ENCODE measurements at places on chromosomes 5 and 9.

GRCh38 chr9:97747201-97747965, 50.2 kb upstream of the XPA start:
- no peak for DNase-seq

GRCh38 chr5:57317341-57317740, 143.5 kb downstream of the GPBP1 start:
- DNase-seq: no peak

DNA sequence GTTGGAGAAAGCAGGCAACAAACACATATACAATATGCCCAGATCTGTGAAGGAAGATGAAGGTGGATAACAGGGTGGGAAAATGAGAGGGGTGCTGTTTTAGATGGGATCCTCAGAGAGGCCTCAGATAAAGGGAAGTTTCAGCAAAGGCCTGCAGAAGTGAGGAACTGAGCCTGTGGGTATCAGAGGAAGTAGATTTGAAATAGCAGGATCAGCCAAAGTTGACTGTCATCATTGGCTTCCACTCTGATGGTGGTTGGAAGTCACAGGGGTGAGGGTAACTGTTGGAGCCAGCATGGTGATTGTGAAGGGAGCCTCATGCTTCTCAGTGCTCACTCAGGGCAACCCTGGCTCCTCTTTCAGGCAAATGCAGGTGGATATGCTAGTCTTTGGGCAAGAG, 607.2 kb upstream of the CLINT1 start:
- no peak for DNase-seq

DNA sequence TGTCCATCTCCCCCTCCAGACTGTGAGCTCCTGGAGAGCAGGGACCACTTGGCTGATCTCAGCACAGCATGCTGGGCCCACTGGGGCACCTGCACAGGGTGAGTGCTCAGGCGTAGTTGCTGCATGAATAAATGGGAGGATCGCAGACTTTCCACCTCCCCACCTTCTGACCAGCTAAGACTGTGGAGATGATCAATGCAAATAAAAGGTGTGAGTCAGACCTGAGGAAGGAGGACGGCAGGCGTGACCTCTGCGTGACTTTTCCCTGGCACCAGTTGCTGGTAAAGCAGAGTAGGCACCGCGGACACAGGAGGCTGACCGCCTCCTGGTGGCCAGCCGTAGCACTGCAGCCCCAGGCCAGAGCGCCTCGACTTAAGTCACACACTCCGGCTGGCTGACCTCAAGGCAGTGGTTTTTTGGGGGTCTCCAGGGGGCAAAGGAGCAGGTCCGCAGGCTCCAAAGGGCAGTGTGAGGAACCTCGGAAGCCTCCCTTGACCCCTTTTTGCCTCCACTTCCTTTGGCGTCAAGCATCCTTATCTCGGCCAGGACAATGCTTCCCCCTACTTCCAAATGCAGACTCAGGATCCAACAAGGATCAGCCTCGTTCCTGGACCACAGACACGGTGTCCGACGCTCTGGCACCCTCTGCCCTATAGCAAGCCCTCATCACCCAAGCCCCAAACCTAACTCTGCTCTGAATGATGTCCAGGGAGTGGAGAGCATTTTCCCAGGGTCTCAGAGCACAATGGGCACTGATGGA, 12.7 kb upstream of the TDRD7 start:
- DNase-seq: peak; percentile 88

- no peak for DNase-seq
Measured at GRCh38 chr5:60395712-60396329, 304.1 kb downstream of the DEPDC1B start.

DNA sequence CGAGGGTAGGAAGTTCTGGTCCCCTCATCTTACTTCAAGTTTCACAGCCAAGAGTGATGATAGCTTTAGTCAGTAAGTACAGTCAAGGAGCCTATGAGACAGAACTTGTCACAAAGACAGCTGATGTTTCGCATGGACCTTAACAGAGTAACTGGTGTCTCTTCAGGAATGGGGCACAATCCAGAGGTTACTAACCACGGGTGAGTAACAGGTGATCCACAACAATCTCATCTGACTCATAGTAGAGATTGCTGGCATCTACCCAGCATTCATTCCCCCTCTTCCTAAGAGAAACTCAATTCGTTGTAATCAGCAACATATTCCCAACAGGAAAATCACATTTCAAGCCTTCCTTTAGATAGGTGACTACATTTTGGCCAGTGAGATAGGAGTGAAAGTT, 126.7 kb downstream of the SNX18 start:
- no peak for DNase-seq

- no peak for DNase-seq
Measured at GRCh38 chr9:8917956-8918739, 1118.6 kb upstream of the DMAC1 start.

DNA sequence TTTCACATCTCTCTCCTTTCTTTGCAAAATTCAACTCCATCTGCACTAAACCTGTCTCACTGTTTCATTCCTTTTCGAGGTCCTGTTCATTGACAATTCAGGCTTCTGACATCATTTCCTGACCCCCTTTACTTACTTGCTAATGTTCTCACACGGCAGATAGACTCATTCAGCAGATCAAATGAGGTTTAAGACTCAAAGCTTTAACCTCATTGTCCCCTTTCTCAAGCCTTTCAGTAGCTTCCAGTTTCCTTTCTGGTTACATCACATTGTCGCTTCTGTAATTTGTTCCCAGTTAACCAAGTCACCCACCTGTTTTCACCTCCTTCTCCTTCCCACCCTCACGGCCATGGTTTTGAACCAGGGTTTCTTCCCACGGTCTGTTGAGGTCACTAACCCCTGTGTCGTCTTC, 143.4 kb upstream of the OTULINL start:
- no peak for DNase-seq

- DNase-seq: no peak
Measured at GRCh38 chr5:140420226-140420570, 18.6 kb downstream of the ANKHD1 start.

DNA sequence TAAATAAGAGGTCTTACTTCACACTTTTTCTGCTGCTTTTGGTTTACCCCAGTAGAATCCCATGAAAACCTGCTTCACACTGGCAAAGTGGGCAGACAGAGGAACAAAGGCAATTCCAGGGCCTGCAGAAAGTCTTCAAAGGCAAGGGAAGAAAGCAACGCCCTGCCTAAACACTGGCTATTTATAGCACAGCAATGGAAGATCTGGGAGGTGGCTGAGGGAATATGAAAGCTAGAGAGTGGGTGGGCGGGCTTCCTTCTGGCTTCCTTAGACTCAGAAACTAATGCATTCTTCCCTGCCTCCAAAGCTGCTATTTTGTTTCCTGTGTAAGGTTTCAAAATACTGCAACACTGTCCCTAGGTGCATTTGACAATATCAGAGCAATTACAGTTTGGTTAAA, 46.8 kb downstream of the ELAVL2 start:
- DNase-seq: no peak

GRCh38 chr9:82526577-82526976, 536.4 kb downstream of the RASEF start:
- DNase-seq: no peak

DNA sequence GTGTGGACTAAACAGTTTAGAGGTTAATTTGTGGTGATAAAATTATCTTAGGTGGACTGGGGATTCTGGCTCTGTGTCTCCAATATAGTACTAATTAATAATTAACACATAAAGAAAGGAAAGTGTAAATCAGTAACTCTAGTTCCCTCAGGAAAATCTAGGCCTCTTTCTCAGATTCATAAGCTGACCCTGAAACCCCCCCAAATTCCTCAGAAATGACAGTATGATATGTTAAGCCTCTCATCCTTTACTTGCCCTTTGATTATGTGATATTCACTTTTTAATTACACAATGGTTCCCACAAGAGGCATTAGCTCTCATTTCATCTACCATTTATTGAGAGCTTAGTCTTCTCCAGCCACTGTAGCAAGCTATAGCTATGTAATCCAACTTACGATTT, 636.2 kb upstream of the SEMA6A start:
- no peak for DNase-seq

DNA sequence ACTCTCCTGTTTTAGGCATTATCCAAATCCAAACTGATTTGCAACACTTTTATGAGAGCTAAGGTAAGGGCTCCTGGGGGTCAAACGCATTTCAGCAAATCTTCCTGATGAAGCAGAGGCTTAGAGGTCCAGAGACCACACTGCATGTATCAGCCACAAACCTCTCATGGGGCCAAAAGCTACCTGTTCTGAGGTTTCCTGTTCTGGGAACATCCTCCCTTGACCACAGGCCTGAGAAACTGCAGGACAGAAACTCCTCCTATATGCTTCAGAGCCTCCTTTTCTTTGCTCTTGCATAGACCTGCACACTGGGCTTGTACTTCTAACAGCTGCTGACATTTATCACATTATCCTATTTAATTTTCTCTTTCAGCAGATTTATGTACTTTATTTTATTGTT, 92.6 kb downstream of the OR2K2 start:
- DNase-seq: no peak

DNA sequence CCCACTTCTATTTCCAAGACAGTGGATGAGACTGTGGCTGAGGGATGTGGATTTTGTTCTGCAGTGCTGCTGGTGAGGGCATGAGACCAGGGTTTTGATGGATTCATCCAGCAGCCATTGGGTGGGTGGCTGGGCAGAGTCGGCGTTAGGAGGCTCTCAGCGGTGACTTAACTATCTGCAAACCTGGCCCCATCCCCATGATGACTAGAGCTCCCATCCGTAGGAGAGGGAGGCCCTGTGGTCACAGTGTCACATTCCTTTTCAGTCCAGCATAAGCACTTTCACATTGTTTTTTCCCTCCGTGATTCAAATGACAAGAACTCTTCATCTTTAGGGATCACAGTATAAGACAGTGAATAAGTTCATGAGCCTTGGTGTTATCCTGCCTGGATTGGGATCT, 60.4 kb upstream of the SPRY4 start:
- no peak for DNase-seq

DNA sequence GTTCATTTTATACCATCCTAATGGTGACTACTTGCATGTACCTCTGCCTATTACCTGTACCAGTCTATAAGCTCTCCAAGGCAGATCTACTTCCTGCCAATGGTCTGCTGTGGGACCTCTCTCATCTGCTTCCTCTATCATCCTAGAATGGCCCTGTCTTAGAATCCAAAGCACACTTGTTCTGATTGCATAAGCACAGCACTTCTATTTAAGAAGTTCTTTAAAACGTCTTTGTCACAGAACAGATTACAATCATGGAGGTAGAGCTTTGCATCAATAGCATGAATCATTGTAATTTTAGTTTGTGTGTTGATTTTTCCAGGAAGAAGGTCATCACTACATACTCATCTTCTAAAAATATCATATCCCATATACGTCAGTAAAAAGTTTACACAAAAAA, 131.8 kb upstream of the ACOT12 start:
- no peak for DNase-seq

DNA sequence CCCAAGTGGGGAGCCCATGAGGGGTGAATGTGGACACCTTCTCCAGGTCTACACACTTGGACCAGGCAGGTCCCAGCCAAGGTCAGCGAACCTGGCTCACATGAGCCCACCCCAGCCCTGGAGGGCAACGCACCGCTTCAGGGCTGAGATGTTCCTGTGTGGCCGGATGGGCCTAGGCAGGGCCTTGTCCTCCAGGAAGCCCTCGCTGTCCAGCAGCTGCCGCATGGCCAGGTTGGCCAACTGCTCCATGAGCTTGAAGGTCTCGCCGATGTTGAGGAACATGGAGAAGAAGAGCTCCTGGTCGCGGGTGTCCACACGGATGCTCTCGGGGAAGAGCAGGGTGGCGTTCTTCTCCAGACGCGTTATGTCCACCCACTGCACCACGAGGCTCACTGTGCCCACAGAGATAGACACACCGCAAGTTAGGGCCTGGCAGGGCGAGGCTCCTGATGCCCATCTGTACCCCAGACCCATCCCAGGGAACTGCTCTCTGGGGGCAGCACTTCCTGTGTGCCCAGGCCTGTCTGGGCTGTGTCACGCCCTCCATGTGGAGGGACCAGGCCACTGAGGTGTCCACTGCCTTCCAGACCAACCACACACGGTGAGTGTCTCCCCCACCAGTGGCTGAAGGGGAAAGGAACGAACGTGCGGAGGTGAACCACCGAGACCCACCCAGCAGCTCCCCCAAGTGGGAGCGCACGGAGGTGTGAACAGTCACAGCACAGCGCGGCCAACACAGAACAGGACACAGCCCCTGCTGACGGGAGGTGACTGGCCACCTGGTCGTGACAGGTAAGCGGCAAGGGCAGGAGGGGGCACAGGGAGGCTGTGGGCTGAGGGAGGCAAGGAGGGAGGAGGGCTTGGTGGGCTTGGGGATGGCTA, 14.4 kb downstream of the TBC1D9B start:
- no peak for DNase-seq

DNA sequence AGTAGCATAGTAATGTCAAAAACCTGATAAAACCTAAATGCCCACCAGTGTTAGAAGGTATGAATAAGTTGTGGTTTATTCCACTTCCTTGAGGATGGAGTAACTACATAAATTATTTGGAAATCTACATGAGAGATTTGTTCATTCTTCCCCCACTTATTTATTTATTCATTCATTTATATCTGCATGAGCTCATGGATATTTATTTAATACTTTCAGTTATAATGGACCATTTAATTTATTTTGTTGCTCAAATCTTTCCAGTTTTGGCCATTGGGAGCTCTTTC, 223.8 kb upstream of the S1PR3 start:
- DNase-seq: no peak

- DNase-seq: no peak
Measured at GRCh38 chr5:79898611-79899010, 92.5 kb downstream of the MTX3 start.

- no peak for DNase-seq
Measured at GRCh38 chr9:2289263-2289662, 274.1 kb downstream of the SMARCA2 start.

GRCh38 chr5:168770996-168771395, 191.8 kb upstream of the PANK3 start:
- no peak for DNase-seq

DNA sequence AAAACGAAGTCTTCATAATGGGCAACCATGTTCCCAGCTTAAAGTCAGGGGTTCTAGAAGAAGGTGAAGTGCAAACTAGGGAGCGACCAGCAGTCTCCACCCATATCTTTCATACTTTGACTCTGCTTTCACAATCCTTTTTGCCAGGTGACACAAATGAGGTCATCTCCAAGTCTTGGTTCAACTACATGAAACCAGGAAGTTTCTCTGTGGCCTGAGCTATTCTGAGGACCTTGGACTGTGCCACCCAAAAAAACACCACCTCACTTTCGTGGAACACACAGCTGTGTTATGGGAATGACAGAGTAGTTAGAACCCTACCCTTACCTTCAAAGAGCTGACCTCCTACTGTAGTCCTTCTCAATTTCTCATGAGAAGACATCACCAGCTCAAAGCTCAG, 309.2 kb downstream of the AGTPBP1 start:
- DNase-seq: no peak

GRCh38 chr5:139799359-139799758, 3.8 kb downstream of the PSD2 start:
- DNase-seq: no peak

GRCh38 chr9:76530458-76531110, 71.6 kb downstream of the GCNT1 start:
- DNase-seq: no peak

DNA sequence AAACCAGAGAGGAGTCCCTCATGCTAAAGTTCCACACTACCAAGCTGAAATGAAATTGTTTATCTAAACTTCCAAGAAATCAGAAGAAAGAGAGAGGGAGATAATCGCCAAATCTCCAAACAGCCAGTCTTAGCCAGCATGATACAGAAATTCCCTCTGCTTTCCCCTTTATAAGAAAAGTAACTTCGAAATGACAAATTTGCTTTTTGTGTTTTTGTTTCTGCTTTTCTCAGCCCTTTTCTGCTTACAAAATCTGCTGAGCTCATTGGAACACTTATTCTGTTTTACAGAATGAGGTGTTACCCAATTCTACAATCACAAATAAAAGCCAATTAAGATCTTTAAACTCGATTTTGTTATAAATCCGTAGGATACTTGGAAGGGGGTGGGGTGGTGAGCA, 72.9 kb downstream of the SFXN1 start:
- no peak for DNase-seq
